ENCODE measurements at places on chromosomes 2 and 18.

DNA sequence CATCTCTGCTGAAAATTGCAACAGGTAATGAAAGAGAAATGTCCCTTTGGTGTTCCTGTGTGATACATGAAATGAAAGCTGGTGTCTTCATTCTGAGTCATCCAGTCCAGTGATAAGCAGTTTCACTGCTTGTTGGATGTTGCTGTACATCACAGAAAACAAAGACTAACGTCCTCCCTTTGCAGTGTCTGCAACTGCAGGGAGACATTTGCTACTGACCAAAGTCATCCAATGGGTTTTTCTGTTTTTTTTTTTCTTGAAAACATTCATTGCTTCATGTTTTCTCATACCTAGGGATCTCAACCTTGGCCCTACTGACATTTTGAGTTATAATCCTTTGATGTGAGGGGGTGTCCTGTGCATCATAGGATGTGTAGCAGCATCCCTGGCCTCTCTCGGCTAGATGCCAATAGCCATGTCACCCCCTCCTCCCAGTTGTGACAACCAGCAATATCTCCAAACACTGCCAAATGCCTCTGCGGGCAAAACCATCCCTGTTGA, 63.6 kb upstream of the FZD5 start:
- no peak for DNase-seq

DNA sequence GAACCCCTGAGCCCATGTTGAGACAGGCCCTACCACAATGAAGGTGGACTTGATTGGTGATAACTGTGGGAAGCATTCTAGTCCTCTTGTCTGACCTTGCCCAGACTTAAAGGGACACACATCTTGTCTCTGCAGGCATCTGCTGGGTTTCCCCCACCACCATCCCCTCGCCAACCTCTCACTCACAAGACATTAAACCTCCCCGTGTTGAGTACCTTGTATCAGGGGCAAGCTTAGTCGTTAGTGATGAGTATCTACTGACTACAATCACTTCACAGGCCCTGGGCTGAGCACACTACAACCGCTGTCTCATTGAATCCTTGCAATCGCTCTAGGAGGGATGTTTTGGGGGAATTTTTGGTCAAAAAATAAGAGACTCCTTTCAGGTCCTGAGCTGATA, 86.0 kb downstream of the ICOS start:
- no peak for DNase-seq

DNA sequence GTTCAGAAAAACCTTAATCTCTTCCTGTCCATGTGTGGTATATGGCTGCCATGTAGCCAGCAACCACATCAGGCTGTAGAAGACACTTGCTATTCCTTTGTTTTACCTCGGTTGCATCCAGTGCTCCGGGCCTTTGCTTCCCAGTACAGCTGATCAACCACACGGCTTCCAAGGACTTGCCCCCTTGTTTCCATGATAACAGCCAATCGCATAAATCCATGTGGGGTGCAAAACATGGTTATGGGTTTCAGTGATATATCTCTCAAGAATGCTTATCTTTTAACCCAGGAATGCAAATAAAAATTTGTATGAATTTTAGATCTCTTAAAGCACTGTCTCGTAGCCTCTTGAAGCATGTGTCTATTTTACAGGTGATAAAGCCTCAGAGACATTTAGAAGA, 118.3 kb downstream of the MGAT5 start:
- no peak for DNase-seq

DNA sequence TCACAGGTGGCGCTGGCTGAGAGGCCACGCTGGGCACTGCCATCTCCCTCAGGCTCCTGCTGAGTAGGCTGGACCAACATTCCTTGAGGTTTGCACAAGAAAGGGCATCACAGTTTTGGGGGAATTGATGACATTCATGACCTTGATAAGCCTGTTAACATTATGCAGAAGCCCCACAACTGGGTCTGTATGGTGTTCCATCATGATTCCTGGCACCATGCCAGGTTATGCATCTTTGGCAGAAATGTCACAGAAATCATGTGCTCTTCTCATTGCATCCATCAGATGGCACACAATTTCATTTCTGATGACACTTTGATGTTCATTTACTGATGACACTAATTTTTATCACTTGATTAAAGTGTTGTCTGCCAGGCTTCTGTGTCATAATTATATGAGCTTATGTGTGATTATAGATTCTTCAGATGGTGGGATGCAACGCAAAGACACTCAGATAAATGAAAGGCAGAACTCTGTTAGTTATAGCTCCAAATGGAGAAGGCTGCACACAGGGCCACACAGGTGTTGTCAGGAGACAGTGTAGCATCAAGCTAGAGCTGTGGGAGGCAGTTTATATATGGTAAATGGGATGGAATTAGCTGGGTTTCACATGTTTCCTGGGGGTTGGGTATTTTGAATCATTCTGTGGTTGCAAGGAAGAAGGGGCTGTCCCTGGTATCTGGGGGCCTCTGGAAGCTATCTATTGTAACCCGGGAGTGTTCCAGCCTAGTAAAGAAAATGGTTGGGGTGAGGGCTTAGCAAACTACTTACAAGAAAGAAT, 191.3 kb downstream of the SLC39A10 start:
- no peak for DNase-seq

DNA sequence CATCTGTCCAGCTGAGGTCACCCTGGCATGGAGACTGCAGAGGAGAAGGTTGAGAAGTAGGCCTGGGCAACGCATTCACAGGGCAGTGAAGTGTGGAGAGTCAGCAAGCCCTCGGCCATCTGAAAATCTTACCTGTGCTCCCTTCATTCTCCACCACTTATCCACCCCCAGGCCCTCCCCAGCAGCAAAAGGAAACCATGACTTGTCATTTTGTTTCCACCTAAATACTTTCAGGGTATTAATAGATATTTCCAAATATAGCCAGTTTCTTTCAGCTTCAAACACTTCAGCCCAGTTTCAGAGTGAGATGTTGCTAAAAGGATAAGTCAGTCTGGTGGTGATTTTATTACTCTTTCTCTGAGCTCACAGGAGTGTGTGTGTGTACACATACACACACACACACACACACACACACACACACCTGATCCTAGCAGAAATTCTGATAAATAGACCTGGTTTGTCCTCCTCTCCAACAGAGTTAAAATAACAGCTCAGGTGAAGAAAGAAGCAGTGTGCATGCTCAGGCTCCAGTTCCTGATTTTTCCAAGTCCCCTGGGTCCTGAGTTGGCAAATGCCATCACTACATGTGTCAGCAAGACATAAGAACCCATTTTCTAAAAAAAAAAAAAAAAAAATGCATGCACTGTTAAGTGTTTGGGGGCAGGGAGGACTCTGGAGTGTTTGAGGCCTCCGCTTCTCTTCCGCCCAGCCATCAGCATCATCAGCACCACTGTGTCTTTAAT, 82.8 kb downstream of the LOXHD1 start:
- no peak for DNase-seq

GRCh38 chr2:110854355-110855081, 122.1 kb downstream of the ACOXL start:
- peak; percentile 48 for DNase-seq

DNA sequence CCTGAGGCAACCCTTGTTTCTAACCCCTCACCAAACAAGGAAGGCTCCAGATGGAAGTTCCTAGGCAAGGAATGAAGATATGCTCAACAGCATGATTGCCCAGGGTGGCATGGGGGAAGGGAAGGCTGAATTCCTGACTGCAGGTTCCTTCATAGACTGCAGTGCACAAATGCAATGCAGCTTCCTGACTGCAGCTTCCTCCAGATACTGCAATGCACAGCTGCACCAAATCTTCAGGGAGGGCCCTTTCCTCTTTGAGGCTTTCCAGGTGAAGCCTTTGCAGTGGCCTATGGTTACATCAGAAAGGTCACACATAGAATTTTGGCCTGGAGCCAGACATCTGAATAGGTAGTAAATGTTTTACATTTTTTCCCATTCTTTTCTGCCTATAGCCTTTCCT, 58.8 kb upstream of the DYNAP start:
- no peak for DNase-seq

GRCh38 chr2:65435625-65436168, 3.3 kb upstream of the SPRED2 start:
- peak; percentile 63 for DNase-seq

- DNase-seq = no peak
Measured at GRCh38 chr18:1965541-1965940, 605.8 kb downstream of the METTL4 start.

GRCh38 chr2:224927646-224928173, 114.6 kb downstream of the DOCK10 start:
- DNase-seq = peak; percentile 81

- DNase-seq = no peak
Measured at GRCh38 chr2:237459741-237460174, 27.3 kb upstream of the MLPH start.

- no peak for DNase-seq
Measured at GRCh38 chr18:24231773-24232735, 93.2 kb downstream of the CABYR start.

DNA sequence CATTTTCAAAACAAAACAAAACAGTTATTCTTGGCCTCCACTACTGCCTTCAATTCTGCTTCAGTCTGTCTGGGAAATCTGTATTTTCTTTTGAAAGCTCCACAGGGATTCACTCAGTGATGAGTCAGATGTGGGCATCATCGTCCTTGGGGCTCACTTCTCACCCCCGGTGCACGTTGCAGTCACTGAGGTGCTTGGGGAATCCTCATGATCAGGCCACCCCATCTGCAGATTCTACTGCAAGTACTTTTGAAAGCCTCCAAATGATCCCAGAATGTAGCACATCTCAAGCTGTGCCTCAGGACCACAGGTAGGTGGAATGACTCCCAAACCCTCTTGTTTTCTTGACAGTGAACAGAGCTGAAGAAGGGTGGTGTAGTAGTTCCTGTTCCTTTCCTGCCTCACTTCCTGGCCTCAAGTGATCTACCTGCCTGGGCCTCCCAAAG, 34.3 kb downstream of the LPIN2 start:
- DNase-seq = peak; percentile 61

GRCh38 chr18:35409911-35410310, 32.8 kb upstream of the ZNF396 start:
- DNase-seq = no peak

DNA sequence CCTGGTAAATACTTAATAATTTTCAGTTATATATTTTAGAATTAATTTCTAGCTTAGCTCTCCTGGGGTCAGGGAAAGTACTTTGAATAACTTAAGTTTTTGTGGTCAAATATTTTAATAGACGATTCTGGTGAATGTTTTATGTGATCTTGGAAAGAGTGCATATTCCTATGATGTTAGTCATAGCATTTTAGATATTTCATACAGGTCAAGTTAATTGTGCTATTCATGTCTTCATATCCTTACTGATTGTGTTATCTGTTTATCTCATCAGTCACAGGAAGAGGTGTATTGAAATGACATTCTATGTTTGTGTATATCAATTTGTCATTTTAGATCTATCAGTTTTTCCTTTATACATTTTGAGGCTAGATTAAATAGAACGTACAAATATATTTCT, 576.2 kb downstream of the CPS1 start:
- no peak for DNase-seq

GRCh38 chr2:219947575-219947974, 320.1 kb downstream of the SLC4A3 start:
- DNase-seq = no peak

DNA sequence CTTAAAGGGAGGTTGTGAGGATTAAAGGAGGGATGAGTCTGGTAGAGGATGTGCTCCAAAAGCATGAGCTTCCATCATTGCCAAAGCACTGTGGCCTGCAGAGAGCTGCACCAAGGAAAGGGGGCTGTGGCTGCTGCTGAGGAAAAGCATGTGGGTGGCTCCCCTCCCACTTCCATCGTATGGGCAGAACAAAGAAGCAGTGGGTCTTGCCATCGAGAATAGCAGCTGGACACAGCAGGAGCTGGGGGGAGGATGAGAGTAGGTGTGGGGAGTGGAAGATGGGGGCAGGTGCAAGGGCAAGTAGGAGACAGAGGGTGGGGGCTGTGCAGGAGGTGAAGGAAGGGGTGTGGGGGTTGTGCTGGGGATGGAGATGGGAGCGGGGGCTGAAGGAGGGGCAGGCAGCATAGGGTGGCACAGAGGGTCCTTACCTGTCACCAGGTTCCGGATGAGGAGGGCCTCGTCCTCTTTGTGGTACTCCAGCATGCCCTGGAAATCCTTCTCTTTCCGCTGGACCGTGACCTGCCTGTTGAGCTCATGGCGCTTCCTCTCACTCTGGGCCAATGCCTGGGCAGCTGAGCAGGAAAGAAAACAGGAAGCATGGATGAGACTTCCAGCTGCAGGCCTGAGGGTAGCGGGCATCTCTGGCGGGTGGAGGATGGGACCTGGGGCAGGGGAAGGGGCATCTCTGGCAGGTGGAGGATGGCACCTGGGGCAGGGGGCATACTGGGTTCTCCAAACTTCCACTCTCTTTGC, 33.6 kb upstream of the ACAA2 start:
- DNase-seq = no peak

DNA sequence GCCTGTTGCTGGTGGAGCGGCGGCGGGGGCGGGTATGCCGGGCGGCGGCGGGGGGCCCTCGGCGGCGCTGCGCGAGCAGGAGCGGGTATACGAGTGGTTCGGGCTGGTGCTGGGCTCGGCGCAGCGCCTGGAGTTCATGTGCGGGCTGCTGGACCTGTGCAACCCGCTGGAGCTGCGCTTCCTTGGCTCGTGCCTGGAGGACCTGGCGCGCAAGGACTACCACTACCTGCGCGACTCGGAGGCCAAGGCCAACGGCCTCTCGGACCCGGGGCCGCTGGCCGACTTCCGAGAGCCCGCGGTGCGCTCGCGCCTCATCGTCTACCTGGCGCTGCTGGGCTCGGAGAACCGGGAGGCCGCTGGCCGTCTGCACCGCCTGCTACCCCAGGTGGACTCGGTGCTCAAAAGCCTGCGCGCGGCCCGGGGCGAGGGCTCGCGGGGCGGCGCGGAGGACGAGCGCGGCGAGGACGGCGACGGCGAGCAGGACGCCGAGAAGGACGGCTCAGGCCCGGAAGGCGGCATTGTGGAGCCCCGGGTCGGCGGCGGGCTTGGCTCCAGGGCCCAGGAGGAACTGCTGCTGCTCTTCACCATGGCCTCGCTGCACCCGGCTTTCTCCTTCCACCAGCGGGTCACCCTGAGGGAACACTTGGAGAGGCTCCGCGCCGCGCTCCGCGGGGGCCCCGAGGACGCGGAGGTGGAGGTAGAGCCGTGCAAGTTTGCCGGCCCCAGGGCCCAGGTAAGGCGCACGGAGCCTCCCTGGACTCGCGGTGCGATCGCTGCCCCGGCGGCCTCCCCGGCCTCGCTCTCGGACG, 1.0 kb downstream of the ZCCHC2 start:
- peak; percentile 66 for DNase-seq

GRCh38 chr18:23629444-23629946, 33.2 kb downstream of the ANKRD29 start:
- no peak for DNase-seq

- DNase-seq = no peak
Measured at GRCh38 chr2:232146294-232146693, 184.8 kb downstream of the DIS3L2 start.

GRCh38 chr2:199928226-199928625, 17.1 kb downstream of the C2orf69 start:
- no peak for DNase-seq

DNA sequence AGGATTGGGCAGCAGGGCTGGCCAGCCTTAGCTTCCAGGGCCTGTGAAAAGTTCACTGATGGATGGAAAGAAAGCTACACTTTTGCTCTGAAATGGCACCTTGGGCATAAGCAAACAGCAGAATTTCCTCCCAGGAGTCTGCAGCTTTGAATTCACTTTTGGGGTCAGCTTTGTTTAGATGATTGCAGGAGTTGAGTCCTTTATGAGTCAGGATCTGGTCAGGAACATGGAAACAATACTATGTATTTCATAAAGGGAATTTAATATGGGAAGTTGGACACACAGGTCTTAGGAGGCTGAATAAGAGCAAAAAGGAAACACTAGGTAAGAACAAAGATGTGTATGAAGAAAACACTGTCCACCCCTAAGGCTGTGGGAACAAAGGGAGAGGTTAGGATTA, 345.3 kb downstream of the TSN start:
- DNase-seq = no peak

- no peak for DNase-seq
Measured at GRCh38 chr2:189982780-189983394, 79.6 kb downstream of the MSTN start.
